IMR-90 (cell line): ENCODE measurements at places on chromosomes 2 and 18.
A peak's percentile ranks its signal among the peaks of the same experiment; 100 is the strongest.

- DNase-seq = no peak
Observed at GRCh38 chr2:204110751-204111516, 174.4 kb downstream of the ICOS start.

GRCh38 chr2:70173520-70173919, 17.3 kb downstream of the C2orf42 start:
- DNase-seq = peak; percentile 6

GRCh38 chr2:82803307-82803706, 1655.8 kb downstream of the SUCLG1 start:
- no peak for DNase-seq

GRCh38 chr2:226766352-226767055, 33.1 kb downstream of the IRS1 start:
- peak; percentile 80 for DNase-seq

GRCh38 chr2:221674446-221674845, 102.3 kb upstream of the EPHA4 start:
- DNase-seq = no peak

- no peak for DNase-seq
Observed at GRCh38 chr2:128686881-128687555, 368.4 kb upstream of the HS6ST1 start.

- no peak for DNase-seq
Observed at GRCh38 chr18:45666520-45666919, 51.2 kb downstream of the SLC14A2 start.

- DNase-seq = peak; percentile 85
Observed at GRCh38 chr2:45637440-45637839, 14.0 kb upstream of the PRKCE start.

DNA sequence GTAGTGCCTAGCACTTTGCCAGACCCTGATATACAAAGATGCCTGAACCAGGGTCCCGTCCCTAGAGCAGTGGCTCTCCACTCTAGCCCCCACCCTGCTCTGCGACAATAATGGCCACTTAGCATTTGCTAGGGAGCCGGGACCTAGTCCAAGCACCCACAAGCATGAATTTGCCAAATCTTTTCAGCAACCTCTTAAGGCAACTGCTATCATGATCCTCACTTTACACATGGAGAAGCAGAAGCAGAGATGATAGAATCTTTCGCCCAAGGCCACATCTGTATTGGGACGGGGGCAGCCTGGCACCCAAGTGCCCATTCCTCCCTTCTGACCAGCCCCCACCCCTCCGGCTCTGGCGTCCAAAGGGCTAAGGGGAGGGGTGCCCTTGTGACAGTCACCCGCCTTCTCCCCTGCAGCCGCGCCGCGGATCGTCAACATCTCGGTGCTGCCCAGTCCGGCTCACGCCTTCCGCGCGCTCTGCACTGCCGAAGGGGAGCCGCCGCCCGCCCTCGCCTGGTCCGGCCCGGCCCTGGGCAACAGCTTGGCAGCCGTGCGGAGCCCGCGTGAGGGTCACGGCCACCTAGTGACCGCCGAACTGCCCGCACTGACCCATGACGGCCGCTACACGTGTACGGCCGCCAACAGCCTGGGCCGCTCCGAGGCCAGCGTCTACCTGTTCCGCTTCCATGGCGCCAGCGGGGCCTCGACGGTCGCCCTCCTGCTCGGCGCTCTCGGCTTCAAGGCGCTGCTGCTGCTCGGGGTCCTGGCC, 13.0 kb downstream of the SIGLEC15 start:
- no peak for DNase-seq

GRCh38 chr2:234252772-234253171, 202.3 kb downstream of the SPP2 start:
- no peak for DNase-seq

DNA sequence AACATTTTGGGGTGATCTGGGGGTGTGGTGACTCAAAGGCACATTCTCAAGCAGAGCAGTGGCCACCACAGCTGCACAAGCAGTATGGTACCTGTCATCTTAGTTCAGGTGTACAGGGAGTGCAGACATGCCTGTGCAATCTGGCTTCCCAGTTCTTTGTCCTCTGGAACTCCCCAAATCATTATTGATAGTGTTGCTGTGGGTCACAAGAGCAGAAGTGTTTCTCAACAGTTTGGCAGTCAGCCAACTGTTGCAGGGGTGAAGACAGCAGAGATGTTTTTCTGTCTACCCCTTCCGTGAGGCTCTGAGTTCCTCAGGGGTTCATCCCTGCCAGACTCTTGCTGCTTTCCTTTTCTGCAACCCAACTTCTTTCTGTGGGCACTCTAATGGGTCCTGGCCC, 206.5 kb upstream of the ZSWIM2 start:
- DNase-seq = no peak

DNA sequence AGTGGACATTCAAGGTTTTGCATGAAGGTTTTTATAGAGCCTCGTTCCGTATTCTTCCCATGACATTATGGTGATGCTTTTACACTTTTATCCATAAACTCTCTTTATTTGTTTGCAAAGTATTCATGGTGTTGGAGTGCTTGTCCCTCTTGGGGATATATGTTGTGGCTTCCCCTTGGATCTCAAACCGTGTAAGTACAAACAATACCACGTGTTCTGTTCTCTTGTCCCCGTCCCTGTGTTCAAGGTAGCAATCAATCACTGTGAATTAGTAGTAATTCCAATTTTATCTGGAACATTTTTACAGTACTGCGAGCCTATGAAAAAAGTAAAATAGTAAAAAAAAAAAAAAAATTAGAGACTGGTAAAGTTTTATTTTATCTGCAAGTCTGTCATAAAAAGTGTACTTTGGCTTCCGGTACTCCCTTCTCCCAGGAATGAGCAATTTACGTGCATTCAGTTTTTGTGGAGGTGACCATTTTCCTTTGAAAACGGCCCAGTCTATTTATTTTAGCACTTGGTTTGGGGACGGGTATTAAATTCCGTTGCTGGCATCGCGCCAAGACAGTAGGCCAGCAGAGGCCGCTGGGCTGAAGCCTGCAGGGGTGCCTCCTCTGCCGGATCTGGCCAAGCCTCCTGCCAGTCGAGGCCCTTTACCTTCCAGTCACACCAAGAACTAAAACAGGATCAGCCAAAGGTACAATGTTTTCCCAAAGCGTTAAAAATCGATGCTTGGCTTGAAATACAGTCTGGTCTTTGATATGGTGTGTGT, 175.7 kb downstream of the SOCS6 start:
- peak; percentile 55 for DNase-seq

DNA sequence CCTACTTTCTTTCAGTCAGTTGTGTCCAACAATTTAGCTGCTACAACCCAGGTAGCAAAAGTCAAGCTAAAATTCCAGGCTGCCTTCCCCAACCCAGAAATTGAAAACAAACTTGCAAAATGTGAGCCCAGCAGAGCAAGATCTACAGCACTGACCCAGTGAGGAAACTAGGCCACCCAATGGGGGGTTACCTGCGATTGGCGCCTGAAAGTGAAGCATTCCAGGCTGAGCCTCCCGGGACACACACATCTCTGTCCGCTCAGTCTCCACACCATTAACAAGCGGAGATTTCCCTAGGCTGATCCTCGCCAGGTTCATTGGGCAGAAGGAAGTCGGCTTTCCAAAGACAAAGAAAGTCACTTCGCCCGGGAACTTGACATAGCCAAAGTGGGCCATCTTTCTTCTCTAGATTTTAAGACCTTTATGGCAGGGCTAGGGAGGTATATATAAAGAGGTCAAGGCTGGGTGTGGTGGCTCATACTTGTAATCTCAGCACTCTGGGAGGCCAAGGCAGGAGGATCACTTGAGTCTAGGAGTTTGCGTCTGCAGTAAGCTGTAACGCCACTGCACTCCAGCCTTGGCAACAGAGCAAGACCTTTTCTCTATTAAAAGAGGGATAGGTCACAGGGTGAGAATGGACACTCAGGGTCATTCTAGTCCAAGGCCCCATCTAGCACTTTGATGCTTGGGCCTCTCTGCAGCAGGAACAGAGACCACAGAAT, 53.6 kb downstream of the TTC32 start:
- DNase-seq = no peak

- no peak for DNase-seq
Observed at GRCh38 chr2:17815468-17816184, 634 bp upstream of the MSGN1 start.

DNA sequence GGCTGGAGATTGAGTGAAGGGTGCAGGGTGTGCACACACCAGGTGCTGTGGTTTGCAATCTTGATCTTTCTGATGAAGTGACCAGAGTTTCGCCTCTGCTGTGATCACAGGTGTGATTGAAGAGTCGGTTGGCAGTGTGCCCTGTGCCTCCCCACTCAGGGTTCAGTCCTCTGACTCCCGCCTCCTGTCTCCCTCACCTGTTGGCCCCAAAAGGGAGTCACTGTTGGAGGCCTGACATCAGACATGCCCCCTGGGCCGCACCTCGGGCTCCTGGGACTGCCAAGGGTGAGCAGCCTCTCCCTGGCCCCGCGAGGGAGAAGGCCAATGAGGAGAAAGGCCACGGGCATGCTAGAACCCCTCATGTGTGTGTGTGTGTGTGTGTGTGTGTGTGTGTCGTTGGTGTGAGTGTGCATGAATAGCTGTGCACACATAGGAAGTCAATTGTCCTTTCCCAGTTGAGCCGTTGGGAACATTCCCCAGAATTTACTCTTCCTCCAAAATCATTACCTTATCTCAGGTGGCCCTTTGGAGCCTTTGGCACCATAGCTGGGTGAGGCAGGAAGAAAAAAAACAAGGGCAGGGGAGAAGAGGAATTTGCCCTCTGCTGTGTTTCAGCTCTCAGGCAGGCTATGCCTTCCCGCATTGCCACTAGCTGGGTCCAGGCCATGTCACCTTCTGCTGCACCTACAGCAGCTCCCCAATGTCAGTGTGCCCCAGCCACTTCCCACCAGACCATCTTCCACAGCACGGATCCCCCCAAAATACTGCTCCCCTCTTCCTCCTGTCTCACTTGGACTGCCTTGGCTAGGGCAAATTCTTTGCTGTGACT, 78.1 kb upstream of the LAPTM4A start:
- DNase-seq = no peak

DNA sequence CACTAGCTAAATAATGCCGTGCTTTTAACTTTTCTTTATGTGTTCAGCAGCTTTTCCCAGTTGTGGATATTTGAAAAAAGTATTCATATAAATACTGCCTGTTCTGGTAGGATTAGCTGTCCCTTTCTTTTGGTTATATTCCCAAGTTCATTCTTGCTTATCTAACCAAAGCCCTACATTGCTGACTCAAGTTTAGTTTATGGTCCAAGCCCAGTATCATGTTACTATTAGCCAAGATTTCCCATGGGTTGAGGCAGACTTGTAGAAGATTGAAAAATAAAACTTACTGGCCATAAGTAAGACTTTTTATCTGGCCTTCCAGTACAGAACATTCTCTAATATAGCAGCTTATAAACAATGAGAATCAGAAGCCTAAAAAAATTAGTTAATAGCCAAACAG, 49.7 kb upstream of the NFE2L2 start:
- DNase-seq = peak; percentile 95

DNA sequence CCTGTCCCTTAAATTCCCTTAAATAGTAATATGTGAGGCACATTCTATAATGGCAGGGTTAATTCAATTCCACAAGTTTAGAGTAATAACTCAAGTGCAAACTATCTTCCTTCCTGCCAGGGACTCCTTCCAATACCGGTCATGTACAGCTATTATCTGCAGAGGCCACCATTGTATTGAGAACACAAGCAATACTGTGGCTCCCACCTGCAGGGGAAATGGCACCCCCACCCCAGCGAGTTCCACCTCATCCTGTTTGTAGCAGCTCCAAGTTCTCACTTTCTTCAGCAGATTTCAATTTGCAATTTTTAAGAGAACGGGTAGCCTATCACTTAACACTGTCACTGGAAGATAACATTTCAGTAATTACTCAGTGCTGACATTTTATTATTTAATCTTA, 172.1 kb upstream of the PID1 start:
- no peak for DNase-seq

GRCh38 chr18:62576845-62577512, 54.2 kb downstream of the ZCCHC2 start:
- DNase-seq = no peak

GRCh38 chr2:97749581-97749980, 36.2 kb downstream of the ZAP70 start:
- no peak for DNase-seq

- DNase-seq = no peak
Observed at GRCh38 chr2:43194121-43194869, 32.1 kb downstream of the ZFP36L2 start.

DNA sequence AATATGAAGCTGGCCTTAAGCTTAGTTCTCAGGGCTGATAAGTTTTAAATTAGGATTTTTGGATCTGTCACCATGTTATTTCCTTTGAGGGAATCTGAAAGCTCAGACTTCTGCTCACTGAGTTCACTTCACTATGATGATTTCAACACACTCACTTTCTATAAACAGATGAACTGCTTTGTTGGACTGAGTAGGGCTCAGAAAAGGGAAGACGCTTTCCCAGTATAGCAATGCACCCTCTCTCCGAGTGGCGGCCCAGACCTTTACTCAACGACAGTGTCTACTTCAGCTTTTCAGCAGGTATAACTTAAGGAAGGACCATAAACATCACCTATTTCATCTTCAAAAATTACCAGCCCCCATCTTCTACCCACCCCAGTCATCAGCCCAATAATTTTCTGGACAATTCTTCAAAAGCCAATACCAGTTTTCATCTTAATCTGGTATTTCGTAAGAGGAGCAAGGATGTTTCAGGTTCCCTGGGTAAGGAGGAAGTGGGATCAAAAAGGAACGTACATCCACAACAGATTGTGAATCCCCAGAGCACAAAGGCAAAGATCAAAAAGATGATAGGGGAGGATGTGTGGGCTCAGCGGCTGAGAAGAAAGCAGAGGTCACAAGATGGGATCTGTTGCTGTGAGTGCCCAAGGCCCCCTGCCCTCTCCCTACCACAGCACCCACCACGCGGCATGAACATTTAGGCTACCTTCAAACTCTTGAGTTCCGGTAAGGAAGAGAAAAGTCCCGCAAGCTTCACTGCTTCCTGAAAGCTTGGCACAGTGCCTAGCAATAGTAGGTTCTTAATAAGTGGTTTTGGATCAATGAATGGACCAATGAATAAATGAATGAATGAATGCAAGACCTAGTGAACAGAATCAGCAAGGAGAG, 41.9 kb downstream of the LPIN2 start:
- DNase-seq = peak; percentile 25

DNA sequence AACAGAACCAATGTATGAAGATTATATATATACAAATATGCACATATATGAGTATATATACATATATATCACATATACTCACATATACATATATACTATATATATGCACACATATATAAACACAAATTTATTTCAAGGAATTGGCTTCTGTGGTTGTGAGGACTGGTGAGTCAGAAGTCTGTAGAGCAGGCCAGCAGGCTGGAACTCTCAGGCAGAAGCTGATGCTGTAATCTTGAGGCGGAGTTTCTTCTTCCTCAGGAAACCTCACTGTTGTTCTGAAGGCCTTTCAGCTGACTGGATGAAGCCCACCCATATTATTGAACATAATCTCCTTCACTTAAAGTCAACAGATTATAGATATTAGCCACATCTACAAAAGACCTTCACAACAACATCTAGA, 143.9 kb upstream of the CREB1 start:
- peak; percentile 83 for DNase-seq

- DNase-seq = peak; percentile 45
Observed at GRCh38 chr2:165794536-165794928, 485 bp upstream of the GALNT3 start.

GRCh38 chr2:11537951-11538350, 4.1 kb downstream of the GREB1 start:
- no peak for DNase-seq
